Activated gamma-delta T cell treated with anti-CD3 and anti-CD28 coated beads, Interleukin-2, amount 50 U/mL, for 16 hours (primary cell): ENCODE measurements at places on chromosomes 1 and 21.

- DNase-seq, result no peak
Measured at GRCh38 chr1:208868554-208868953, 624.4 kb upstream of the PLXNA2 start.

GRCh38 chr1:22754106-22754768, 43.6 kb downstream of the EPHB2 start:
- DNase-seq, result no peak

- no peak for DNase-seq
Measured at GRCh38 chr1:206455666-206456344, 14.5 kb upstream of the IKBKE start.

GRCh38 chr21:39553331-39553730, 59.4 kb upstream of the B3GALT5 start:
- DNase-seq, result no peak

DNA sequence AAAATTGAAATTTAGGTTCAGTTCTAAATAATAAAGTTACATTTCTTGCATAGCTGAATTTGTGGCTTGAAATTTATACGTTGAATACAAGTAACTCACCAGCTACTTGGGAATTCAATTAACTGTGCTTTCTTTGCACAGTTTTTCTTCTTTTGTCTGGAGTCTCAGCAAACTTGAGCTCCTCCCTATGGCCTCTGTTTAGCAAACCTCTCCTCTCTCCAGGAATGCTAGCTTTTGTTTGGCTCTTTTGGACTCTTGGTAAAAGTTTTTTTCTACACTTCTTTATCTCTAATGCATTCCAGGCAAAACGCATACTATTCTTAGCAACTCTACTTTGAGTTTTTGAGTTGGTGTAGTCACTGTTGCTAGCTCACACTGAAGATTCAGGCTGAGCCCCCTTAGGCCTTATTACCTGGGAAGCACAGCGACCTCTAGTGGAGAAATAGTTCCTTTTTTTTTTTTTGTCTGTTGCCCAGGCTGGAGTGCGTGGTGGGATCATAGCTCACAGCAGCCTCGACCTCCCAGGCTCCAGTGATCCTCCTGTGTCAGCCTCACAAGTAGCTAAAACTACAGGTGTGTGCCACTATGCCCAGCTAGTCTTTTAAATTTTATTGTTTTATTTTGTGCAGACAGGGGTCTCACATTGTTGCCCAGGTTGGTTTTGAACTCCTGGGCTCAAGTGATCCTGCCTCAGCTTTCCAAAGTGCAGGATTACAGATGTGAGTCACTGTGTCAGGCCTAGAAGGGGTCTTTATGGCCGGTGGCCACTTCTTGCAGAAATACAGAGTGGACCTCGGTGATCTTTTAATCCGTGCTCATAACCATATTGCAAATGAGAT, 61.7 kb downstream of the CASQ2 start:
- DNase-seq, result no peak
